Fibroblast of the conjunctiva (primary cell): ENCODE measurements at places on chromosomes 16 and 17.

DNA sequence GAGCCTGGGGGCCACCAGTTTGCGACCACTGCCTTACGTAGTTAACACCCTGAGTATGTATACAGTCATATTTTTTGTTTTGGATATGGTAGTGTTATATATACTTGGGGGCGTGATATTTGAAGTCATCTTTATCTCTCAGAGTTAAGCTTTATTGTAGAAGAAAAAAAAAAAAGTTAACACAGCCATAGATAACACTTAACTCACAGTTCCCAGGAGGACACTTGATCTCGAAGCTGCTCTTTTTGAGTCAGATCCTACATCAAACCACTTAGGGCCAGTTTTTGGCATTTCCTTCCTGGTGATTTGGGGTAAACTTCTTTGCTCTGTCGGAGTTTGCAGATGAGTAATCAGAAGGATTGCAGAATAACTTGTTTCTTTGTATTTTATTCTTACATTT is 5.8 kb downstream of the ITPRIPL2 start:
- peak; percentile 50 for DNase-seq

- no peak for DNase-seq
Measured at GRCh38 chr17:17958982-17959381, 13.2 kb downstream of the TOM1L2 start.

DNA sequence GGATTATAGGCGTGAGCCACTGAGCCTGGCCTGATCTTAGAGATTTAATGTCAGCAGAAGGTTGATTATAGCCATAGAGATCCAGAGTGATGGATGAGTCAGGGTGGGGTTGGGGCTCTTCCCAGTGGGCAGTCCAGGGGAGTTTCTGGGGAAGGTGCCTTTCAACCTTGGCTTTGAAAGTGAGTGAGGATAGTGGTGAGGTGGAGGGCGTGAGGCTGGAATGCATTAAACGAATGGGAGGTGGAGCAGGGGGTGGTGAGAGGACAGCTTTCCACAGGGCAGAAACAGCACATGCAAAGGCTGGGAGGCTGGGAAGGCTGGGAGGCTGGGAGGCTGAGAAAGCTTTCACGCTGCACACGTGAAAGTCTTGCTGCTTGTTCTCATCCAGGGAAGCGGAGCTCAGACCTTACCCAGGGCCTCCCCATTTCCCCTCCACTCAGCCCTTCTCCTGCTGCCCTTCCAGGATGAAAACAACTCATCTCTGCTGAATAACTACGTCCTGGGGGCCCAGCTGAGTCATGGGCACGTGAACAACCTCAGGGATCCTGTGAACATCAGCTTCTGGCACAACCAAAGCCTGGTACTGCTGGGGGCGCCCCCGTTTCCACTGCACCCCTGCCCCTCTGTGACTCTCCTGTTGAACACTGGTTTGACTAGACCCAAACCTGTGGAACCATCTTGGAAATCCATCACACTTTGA is 22.3 kb downstream of the ADGRG5 start:
- no peak for DNase-seq

DNA sequence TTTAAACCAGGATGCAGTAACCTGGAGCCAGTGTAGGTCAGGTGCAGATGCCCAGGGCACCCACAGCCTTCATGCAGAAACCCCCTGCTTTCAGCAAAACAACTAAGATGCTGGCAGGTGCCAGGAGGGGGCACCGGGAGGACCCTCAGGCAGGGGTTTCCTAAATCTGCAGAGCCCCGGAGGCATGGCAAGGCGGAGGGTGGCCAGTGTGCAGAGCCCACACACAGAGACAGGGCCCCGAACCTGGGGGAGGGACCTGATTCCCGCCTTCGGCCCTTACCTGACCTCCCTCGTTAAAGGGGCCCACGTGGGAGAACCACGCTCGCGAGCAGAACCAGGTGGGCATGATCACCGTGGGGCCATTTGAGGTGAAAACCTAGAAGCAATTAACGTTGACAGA is 114.0 kb upstream of the METRNL start:
- no peak for DNase-seq

GRCh38 chr17:28532050-28532960 is 20.1 kb downstream of the UNC119 start:
- no peak for DNase-seq

GRCh38 chr17:41185001-41185400 is 290 bp upstream of the KRTAP4-1 start:
- DNase-seq, result no peak

- no peak for DNase-seq
Measured at GRCh38 chr16:86494565-86495356, 15.6 kb upstream of the FOXF1 start.

DNA sequence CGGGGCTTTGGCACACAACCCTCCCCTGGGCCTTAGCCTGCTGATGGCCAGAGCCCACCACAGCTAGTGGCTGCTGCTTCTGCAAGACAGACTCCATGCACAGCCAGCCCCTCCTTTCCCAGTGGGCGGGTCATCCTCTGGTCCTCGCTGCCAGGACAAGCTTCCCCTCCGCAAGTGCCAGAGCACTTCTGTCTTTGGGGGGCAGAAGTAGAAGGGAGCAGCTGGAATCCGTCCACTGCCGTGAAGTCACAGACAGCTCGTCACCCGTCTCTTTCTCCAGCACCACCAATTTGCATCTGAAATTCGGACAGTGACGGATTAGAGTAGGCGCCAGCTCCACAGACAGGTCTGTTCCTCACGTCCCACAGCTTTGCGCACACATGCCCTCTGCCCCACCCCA is 31.3 kb upstream of the NAT9 start:
- no peak for DNase-seq

DNA sequence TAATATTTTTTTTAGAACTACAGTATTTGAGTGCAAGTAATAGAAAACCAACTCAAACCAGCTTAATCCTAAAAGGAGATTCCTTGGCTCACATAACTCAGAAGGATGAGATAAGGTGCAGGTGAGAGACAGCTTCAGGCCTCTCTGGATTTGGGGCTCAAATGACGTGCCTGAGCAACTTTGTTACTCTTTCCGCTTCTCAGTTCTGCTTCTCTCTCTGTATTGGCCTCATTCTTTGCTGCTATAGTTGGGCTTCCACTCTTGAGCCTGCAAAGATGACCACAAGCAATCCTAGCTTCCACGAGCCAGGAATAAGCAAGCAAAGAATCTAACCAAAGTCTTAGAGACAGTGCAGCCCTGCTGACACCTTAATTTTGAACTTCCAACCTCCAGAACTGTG is 45.0 kb upstream of the NLK start:
- no peak for DNase-seq

DNA sequence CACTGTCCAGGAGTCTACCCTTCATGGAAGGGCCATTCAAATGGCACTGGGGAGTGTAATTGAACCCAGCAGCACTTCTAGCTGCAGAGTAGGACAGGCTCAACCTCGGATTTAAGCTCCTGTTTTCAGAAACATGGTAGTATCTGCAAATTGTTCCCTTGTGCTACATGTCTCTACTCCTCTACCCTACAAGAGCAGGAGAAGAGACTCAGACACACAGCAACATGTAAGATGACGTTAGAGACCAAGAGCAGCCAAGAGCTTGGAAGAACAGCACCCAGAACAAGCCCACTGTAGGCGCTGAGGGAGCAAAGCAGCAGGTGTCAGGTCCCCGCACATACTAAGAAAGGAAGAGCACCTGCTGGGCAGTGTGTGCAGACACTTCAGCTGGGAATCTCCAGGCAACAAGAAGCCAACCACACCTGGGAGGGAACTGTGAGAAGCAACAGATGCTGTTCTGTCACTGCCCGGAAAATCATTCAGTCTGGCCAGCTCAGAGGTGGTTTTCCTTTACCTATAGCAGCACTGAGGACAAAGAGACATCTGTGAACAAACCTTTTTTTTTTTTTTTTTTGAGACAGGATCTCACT is 35.6 kb upstream of the MNT start:
- DNase-seq, result no peak

GRCh38 chr17:78921437-78921971 is 3.7 kb downstream of the TIMP2 start:
- no peak for DNase-seq

GRCh38 chr17:15513058-15513791 is 45.8 kb upstream of the CDRT4 start:
- no peak for DNase-seq

DNA sequence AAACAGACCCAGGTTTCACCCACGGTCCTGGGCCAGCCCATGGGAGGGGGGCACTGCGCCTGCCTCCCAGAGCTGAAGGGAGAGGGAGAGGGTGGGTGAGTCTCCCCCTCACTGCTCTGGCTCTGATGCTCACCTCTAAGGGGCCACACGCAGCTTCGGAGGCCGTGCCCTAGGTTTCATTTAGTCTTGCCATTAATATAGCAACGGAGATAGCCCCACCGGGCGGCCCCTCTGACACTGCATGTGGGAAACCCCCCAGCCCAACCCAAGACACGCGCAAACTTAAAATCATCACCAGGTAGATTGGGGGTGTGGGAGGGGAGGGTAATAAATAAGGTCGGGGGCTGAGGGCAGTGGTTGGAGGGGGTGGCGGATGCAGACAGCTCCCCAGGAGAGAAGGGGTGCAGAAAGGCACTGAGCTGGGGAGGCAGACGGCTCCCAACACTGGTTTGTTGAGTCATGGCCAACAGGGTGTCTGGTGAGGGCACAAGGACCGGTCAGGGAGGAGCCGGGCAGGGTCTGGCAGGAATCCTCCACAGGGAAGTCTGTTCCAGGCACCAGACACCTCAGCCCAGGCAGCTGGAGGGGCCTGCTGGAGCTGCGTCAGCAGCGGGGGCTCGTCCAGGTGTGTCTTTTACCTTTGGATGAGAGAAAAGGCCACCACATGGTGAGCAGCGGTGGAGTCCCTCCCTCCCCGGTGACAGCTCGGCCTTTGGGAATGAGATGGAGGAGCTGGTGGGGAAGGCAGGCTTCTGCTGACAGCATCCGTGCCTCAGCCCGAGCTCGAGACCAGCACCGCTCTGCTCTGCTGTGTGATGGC is 32.0 kb upstream of the DOC2B start:
- DNase-seq, result no peak

DNA sequence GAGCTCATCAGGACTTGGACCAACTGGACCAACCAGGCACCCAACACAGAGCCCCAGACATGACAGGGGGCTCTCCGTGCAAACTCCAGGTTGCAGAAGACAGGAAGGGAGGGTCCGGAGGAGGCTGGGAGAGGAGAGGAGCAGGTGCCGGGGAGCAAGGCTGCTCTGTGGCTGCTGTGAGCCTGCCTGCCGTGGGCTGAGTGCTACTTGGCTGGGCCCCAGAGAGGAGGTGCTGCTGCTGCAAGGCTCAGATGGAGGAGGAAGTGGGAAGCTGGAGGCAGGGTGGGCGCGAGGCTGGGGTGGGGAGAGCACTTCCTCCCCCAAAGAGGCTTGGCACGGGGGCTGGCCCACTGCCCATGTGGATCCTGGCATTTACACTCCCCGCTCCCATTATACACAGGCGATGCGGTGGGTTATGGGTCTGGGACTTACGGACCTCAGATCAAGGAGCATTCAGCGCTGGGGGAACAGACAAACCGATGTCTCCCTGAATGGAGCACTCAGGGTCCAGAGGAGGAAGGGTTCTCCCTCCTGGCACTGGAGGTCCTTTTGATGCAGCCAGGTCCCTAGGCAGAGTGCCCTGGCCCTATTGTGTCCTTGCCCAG is 15.9 kb downstream of the EPOP start:
- no peak for DNase-seq

GRCh38 chr17:63626551-63627180 is 4.4 kb downstream of the MAP3K3 start:
- DNase-seq, result no peak
